Brain (organoid and tissue), 16 donors: ENCODE measurements at places on chromosomes 7 and 10.

DNA sequence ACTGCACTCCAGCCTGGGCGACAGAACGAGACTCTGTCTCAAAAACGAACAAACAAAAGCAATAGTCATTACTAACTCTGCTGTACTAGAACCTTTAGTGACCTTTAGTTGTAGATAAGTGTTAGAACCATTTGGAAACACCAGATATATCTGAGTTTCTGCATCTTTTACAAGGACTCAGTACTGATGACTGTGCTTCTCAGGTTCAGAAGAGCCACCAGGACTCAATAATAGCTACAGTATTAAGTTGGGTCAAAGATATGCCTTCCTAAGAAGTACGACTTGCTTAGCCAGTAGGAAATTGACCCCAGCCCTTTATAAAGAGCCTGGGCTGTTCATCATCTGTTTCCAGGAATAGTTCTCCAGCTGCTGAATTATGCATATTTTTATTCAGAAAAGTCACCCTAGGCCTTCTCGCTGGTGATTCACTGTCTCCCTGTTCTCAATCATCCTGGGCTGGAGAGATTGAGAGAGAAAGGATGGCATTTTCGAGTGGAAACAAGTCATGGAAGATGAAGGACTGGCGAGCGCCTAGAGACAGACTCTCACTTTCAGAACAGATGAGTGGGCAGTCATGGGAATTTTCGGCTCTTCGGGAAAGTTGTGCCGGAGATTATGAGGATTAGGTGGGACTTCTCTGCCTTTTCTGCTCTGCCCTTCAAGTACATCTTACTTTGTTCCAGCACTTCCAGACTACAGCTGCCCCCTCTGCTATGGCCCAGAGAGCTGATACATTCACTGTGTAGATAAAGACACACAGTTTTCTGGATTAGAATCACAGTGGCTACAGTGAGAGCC is 316.1 kb downstream of the CCDC3 start:
- peak; percentile 28 for DNase-seq

GRCh38 chr10:14536241-14537213 is 205.8 kb upstream of the FRMD4A start:
- DNase-seq, result peak; percentile 43

GRCh38 chr7:20402747-20403230 is 72.1 kb downstream of the ITGB8 start:
- DNase-seq, result no peak

DNA sequence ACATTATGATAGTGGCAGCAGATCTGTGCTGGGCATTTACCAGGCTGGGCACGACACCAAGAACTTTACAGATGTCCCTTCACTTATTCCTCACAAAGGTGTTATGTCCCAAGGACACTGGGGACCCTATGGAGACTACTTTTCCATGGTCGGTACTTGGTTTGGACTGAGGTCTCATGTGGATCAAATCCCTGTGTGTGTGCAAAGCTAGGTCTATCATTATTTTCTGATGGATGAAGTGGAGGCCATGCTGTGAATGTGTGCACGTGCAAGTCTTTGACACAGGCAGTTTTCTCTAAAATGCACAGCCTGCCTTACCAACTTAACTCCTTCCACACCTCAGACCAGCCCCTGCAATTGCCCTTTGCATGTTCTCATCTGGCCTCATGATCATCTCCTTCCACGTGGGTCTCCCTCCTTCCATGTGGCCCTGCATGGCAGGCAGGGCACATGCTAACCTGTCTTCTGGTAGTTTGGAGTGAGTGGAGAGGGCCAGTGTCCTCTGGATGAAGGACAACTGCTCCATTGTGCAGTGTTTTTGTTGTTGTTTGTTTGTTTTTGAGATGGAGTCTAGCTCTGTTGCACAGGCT is 16.0 kb upstream of the ZNF273 start:
- DNase-seq, result no peak

GRCh38 chr7:55092186-55092974 is 73.6 kb downstream of the EGFR start:
- no peak for DNase-seq

- DNase-seq, result no peak
Observed at GRCh38 chr7:74284781-74285259, 4.4 kb upstream of the CLIP2 start.

- no peak for DNase-seq
Observed at GRCh38 chr7:40643664-40644063, 508.9 kb downstream of the SUGCT start.

- DNase-seq, result no peak
Observed at GRCh38 chr10:14553448-14553847, 221.2 kb downstream of the FAM107B start.

DNA sequence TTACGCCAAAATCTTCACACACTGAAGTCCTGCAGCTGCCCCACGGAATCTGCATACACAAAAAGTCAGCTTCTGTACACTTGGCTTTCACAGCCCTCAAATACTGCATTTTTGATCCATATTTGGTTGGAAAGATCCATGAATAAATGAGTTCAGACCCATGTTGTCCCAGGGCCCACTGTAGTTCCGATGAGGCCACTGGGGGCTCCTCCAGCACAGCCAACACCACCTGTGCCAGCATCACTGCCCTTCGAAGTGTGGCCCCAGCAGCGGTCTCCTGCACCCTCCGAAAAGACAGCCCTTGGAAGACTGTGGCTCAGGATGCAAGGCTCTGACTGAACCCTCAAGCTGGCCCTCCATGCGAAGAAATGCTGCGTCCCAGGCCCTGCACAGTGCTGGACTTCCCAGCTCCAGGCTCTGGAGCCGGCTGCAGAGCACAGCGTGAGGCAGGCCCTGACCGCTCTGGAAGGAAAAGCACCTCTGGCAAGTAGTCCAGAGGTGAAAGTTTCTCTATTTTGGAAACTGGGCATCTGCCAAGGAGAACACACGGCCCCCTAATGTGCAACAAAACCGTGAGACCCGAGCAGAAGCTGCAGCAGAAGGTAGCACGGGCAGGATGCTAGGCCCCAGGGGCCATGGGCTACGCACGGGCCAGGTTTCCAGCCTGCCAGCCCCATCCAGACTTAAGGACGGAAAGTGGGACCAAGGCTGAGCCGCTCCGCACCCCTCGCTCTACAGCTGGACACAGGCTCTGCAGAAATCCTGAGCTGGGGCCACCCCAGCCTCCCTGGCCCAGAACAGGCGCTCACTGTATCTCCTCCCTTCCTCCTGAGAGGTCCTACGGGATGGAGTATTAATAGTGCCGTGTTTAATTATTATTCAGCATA is 62.6 kb downstream of the PTPRN2 start:
- no peak for DNase-seq

DNA sequence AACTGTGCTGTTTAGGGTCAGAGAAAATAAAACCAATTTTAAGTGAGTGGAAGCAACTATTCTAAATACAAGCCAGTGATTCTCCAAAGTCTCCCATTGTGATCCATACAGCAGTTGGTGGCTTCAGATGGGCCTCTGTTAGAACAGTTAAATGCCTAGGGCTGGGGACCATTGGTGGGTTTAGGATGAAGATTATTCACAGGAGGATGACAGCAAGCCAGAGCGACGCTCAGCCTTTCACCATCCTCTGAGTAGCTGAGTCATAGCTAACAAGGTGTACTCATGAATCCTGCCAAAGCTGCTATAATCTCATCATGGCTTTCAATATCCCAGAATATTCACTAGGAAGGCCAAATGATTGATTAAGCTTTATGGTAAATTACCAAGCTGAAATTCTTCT is 39.6 kb downstream of the STARD3NL start:
- DNase-seq, result no peak

GRCh38 chr7:139393621-139394211 is 34.0 kb downstream of the LUC7L2 start:
- DNase-seq, result no peak

DNA sequence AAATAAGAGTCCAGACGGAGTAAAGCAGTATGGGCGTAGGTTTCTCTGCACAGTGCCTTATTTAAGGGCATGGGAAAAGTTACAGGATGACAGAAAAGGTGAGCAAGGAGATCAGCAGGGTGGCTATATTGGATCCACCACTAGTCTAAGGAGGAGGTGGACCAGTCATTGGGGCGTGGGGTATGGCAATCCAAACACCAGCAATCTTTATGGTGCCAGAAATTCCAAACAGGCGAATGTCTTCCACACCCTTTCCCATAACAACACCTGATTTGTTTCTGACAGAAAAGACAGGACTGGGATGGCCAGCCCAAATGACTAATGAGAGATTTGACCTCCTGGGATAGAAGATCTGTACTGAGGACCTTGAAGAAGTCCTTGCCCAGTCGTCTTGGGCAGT is 181.8 kb upstream of the MBL2 start:
- DNase-seq, result no peak

- no peak for DNase-seq
Observed at GRCh38 chr7:148306759-148307158, 283.8 kb upstream of the C7orf33 start.

GRCh38 chr10:132634241-132634946 is 96.8 kb downstream of the INPP5A start:
- no peak for DNase-seq

DNA sequence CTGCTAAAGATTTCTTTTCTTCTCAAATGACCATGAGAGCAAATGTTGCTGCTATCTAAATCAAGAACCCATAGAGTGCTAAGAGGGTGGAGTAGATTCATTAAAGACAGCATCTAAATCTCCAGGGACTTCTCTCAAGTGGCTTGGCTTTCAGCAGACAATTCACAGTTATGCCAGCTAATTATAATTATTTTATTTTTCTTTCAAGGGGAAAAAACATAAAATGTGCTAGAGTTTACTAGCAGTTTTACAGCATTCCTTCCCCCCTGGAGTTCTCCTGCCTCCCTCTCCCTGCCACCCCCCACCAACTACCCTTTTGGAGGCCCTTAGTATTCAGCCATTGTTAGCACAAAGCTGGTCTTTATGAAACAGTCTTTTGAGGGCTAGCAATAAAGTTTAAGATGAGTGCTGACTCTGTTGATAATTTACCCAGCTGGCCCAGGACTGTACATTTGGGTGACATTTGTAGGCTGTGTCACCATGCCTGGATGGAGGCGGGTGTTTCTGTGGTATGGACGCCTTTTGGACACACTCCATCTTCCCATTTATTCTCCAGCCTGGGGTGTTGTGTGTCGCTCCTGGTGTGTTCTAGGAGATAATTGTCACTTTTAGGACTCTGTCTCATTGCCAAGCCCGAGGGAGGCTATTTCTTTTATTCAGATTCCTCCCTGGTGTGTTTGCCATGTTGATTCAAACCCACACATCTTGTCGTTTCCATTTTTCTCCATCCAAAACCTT is 160.2 kb downstream of the CREB5 start:
- DNase-seq, result peak; percentile 36

DNA sequence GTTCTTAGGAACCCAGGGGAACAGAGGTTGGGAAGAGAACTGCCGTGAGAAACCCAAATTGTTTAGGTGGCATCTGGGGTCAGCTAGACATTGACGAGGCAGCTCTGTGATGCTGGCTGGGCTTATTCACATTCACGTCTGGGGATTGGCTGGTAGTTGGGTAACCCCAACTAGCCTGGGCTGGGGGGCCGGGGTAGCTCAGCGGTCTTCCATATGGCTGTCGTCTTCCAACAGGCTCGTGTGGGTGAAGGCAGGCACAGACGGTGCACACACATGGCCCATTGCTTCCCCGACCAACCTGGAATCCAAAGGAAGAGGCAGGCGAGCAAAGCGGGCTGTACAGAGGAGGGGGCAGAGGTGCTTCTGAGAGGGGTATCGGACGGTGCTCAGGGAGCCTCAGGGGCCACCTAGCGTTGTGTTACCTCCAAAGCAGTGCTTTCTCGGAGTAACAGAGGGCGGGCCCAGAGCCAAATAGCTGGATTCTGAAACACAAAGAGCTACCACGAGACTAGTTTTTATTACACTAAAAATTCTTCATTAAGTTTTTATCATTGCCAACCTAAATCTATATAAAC is 34.5 kb downstream of the MKI67 start:
- no peak for DNase-seq

DNA sequence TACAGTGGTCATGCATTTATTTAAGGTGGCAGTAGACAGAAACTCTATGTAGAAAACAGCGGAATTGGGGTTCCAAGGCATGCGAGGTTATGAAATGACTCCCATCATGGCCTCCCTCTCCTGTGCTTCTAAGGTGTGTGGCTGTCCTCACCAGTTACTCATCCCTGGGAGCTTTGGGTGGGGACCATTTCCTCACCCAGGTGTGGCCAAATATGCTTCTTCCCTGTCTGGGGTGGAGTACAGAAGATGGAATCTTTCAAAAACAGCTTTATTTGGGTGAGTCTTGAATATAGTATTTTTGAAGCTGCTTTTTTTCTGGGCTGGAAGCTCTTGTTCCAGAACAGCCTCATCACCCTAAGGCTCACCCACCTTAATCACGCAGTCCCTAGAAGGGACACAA is 139.0 kb downstream of the NRF1 start:
- DNase-seq, result no peak

DNA sequence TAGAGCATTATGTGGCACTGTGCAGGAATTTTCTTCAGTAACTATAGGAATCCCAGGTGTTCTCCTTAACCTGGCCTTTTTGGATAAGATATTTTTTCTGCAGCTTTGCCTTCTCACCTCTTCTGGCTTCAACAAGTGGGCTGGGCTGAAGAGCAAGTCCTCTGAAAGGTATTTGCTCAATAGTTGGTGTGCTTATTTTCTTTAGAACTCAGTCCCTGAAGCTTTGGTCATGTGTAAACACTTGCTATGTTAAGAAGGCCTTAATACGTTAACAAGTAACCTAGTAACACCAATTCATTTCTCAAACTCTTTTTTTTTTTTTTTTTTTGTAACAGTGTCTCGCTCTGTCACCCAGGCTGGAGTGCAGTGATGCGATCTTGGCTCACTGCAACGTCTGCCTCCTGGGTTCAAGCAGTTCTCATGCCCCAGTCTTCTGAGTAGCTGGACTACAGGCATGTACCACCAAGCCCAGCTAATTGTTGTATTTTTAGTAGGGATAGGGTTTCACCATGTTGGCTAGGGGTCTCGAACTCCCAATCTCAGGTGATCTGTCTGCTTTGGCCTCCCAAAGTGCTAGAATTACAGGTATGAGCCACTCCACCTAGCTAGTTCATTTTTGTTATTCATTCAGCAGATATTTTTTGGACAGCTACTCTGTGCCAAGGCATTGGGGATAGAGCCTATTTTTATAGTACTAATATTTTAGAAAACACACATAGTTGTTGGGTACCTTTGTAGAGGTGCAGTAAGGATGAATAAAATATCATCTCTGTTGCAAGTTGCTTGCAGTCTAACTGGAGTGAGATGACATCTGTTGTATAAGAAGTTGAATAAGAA is 164.6 kb downstream of the SND1 start:
- DNase-seq, result no peak

DNA sequence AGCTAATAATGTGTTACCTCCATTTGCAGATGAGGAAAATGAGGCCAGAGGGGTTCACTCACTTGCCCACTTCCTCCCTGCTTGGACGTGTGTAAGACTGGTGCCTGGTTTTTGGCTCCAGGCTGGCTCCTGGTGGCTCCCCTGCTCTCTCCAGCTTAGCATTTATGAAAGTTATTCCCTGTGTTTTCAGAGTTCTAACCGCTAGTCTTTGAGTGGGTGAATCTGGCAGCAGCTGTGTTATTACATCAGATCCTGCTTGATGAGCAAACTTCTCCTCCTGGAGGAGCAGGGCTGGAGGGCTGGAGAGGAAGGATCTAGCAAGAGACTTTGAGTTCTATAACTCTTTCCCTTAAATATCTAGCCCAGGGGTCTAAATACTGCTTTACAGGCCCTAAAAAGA is 80.9 kb upstream of the AGBL3 start:
- DNase-seq, result no peak
